Activated CD8-positive, alpha-beta memory T cell treated with anti-CD3 and anti-CD28 coated beads for 1 hour (primary cell): ENCODE measurements at places on chromosomes 7 and 10.

- DNase-seq, result no peak
These were observed 264.2 kb downstream of the SEC23IP start for GRCh38 chr10:120156614-120157274.

- DNase-seq, result no peak
These were observed 11.1 kb downstream of the FAM53B start for GRCh38 chr10:124732931-124733570.

DNA sequence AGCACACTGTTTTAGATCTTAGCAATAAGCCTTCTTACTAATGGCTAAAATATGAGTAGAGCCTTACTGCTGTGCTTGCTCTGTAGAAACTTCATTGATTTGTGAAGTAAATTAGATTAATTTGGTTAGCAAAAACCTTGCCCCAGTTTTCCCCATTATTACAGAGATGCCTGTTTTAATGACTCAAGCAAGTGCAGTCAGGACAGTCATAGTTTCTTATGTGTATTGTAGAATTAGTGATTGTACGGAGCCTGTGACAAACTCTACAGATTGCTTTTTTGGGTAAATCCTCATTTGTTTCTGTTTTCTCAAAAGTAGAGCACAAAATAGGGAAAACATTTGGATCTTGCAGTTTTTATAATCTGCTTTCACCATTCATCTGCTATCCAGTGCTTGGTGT, 7.0 kb downstream of the TAX1BP1 start:
- no peak for DNase-seq

GRCh38 chr7:41024126-41024525, 678.8 kb downstream of the INHBA start:
- no peak for DNase-seq

DNA sequence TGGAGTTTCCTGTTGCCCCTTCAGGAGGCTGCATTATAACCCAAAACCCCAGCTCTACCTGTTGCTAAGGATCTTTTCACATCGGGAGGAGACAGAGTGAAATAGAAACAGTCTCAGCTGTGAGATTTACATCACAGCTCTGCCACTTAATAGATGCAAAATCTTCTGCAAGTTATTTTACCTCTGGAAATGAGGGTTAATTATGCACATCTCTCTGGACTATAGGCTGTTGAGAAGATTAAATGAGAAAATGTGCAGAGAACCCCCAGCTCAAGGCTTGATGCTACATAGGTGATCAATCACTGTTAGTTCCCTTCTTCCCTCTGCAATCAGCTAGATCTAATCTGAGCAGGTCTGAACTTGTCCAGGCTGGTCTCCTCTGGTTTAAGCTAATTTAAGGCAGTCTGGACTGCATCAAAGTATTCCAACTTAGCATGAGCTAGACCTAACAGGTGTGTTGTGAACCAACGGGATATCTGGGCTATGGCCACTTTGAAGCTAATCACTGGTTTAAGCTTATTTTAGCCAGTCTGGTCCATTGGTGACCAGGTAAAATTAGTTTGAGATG, 8.9 kb upstream of the LRRC18 start:
- DNase-seq, result no peak

DNA sequence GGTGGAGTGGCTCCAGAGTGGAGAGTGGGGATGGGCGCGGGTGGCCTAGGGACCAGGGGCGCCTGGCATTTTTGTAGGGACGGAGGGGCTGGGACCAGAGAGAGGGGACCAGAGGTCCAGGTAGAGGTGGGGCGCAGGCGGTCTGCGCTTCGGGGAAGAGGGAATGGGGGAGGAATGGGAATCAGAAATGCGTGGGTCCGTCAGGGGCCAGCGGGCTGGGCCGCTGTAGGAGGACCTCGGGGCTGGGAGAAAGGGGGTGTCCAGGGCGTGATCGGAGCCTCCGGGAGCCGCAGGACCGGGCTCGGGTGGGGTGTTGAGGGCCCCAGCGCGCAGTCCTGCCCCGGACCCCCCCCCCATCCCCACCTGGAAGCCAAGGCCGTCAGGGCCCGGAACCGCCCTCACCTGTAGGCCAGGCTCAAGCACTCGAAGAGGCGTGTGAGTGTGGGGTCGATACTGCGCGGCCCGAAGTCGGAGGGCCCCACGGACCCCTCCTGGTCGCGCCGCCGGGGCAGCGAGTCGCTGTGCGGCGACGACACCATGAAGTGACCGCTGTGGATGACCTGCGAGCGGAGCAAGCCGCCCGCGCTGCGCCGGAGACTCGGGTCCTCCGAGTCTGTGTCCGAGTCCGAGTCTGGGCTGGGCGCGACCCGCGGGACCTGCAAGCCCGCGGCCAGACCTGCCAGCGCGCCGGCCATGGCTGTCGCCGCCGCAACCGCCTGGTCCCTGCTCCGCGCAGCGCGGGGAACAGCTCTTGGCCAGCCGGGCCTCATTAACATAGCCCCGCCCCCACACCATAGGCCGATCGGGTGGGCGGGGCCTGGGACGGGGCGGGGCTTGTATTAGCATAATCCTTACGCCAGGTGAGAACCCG, at the start of gene MLXIPL:
Gene MLXIPL, minus strand, starts transcription at position 725 of the 871 bp plus-strand sequence. Its CDS starts 30 bp downstream, at position 695.
- no peak for DNase-seq

DNA sequence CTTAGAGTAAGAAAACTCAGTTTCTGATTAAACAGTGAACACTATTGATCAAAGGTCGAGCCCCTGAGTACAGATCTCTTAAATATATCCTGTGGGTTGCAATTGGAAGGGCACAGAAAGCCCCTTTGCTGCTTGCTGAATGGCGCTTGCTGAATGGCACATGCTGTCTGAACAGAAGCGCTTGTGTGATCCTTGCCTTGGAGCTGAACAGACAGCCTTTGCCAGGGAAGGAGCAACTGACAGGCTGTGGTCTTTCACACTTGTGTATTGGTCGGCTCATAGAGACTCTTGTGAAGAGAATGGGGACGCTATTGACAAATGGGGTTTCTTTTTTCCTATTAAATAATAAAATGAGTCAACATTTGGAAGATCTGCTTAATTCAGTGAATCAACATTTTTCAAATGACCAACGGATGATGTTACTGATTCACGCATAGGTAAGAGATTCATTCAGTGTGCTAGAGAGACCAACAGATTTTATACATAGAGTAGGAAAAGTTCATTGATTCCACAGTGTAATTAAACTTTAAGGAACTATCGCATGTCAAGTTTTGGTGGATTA, 99.4 kb upstream of the TNS3 start:
- DNase-seq, result no peak

GRCh38 chr10:103465411-103466179, 6.9 kb upstream of the CALHM1 start:
- DNase-seq, result no peak

- no peak for DNase-seq
These were observed 12.4 kb downstream of the GFRA1 start for GRCh38 chr10:116260599-116260998.

DNA sequence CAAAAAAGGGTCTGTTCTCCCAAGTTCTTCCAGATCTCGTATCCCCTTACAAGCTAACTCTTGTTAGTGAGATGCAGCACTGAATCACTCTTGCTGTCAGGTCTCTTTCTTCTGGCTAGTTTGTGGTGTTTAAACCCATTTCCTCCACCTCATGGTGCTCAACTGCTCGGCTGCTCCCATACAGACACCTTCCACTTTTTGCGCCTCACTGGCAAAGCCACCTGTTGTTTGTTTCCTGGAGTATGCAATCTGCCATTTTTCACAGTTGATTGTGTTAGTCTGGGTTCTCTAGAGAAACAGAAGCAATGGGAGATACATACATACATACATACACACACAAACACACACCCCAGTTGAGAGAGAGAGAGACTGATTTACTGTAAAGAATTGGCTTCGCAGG, 124.4 kb upstream of the SP8 start:
- DNase-seq, result no peak

GRCh38 chr7:50411332-50411731, 38.8 kb downstream of the FIGNL1 start:
- no peak for DNase-seq

DNA sequence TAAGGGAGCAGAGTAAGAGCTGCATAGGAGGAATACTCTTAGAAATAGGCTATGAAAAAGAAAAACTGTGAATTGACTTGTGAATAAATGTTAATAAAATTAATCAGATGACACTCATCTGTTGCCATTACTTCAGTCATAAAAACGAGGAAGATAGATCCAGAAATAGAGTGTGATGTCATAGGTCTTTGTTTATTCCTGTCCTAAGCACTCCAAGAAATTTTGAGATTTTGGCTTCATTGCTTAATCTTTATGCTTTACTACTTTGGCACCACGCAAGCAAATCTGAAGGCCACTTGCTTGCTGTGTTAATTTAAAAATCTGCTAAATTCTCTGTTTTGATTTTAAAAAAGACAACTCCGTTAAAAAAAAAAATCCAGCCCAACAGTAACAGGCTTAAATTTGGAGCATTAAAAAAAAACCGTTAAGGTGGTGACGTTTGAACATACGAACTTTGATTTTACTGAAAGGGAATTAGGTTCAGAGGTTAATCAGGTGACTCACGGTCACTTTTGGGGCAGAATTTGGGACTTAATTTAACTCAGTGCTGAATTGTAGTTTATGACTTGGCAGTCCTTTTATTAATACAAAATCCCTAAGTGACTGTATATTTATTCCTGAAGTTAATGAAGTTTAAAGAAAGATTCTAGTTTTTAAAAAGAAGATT, 3.4 kb downstream of the IFRD1 start:
- DNase-seq, result no peak

- no peak for DNase-seq
These were observed 34.8 kb upstream of the SFMBT2 start for GRCh38 chr10:7445474-7446185.

GRCh38 chr7:78125884-78126283, 327.3 kb downstream of the PHTF2 start:
- no peak for DNase-seq

- no peak for DNase-seq
These were observed 140.7 kb downstream of the ICA1 start for GRCh38 chr7:8121243-8121642.

- DNase-seq, result no peak
These were observed 85.5 kb upstream of the ABI1 start for GRCh38 chr10:26946102-26946811.
